ENCODE measurements at places on chromosomes 5 and 9. TPM values are rescaled to one million over a fixed set of nuclear protein-coding genes. Genes with fewer than 3 reads are reported as not detected.

Gene BTNL9
- total RNA-seq = not detected

Gene CHSY3
- total RNA-seq = 2.4 TPM

Gene UBAP2
- 17.2 TPM for total RNA-seq

Gene PGGT1B
- total RNA-seq = 7.4 TPM

Gene S100Z
- total RNA-seq = not detected

Gene TAS2R1
- total RNA-seq = not detected

Gene GABRA6
- total RNA-seq = not detected

Gene TMEM171
- 3.0 TPM for total RNA-seq

Gene SGCD
- total RNA-seq = 1.3 TPM

Gene GPX3
- 2.7 TPM for total RNA-seq

Gene COL23A1
- not detected for total RNA-seq

Gene PCDHB3
- 0.15 TPM for total RNA-seq

Gene HMGCR
- total RNA-seq = 138 TPM

Gene IFNB1
- total RNA-seq = not detected

Gene DIAPH1
- 32.7 TPM for total RNA-seq

Gene OGN
- total RNA-seq = 0.17 TPM

Gene CLIC3
- total RNA-seq = 4.0 TPM

Gene FBN2
- total RNA-seq = 52.6 TPM

Gene GFPT2
- total RNA-seq = 57.5 TPM

Gene PKD2L2
- total RNA-seq = not detected

Gene WHRN
- 0.15 TPM for total RNA-seq

Gene TPRN
- total RNA-seq = 6.4 TPM

Gene SYNPO
- total RNA-seq = 1.3 TPM

Gene C5orf58
- total RNA-seq = not detected

Gene GM2A
- total RNA-seq = 22.0 TPM

Gene EIF4E1B
- not detected for total RNA-seq

Gene SAXO1
- total RNA-seq = not detected

Gene LHX3
- total RNA-seq = not detected

Gene SPINK13
- not detected for total RNA-seq

Gene ANXA2R
- total RNA-seq = 1.6 TPM

Gene PNPLA7
- total RNA-seq = 0.50 TPM

Data from bronchus fibroblast of lung (primary cell).